ENCODE measurements at places on chromosomes 7 and 10.

GRCh38 chr10:89503652-89504370, 31.6 kb downstream of the SLC16A12 start:
- no peak for DNase-seq

DNA sequence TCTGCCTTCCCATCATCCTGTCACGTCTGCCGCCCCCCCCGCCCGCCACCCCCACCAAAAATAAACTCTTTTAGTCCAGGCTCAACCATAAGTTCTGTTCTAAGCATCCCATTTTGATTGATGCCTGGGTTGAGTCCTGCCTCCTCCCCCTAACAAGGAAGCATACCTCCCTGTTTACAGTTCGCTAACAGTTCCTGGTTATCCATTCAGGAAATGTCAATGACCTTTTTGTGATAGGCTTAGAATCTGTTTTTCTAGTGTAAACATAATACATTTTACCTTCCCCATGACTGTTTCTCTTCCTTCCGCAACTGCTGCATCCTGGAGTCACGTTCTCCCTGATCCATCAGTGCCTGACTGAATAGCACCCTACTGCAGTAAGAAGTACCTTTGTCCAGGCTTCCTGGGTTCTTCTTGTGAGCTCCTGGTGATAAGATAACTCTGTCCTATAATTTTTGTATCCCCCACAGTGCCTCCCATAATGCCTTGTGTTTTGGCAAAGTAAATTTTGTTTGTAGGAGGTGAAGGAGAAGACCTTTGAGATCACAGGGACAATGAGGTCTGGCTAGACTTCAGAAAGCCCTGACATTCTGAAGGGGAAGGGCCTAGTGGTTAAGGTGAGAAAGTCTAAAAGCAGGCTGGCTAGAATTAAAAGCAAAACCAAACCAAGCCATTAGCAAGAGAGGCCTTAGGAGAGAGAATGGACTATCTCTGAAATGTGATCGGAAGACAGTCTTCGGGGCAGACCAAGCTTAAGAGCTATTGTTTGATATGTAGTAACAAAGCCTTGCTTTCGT, 7.3 kb downstream of the AGFG2 start:
- no peak for DNase-seq

DNA sequence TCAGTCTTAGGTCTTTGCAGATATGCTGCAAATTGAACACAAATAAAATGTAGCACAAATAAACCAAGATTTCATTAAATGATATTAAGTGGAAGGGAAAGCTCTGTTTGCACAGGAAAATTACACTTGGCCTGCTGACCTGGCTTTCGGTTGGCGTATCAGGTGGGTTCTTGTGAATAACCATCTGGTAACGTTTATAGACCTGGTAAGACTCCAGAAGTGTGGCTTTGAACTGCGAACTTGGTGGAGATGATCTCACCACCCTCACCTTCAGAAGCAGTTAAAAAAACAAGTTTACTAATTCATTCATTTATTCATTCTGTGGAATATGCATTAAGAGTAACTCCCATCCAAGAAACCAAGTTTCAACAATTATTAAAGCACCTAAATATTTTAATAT, 28.1 kb downstream of the ATE1 start:
- DNase-seq = no peak

- no peak for DNase-seq
Measured at GRCh38 chr10:101763141-101763846, 12.6 kb downstream of the FGF8 start.

DNA sequence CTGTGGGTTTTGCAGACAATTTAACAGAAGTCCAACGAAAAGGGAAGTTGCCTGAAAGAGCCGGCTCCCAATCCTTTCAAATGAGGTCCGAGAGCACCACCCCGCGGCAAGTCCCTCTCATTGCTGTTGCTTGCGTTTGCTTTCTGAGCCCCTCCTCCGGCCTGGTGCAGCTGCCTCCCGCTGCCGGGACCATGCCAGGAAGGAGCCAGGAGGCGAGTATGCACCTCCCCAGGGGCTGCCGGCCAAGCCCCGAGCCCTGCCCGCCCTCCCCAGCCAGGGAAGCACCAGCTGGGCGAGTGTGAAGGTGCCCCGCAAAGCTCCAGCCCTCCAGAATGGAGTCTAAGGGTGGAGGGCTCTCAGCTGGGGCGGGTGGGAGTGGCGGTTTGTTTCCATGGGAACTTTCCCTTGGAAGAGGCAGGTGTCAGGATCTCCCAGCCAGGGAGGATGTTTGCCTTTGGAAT, 25.8 kb upstream of the PPP2R2D start:
- DNase-seq = peak; percentile 83

DNA sequence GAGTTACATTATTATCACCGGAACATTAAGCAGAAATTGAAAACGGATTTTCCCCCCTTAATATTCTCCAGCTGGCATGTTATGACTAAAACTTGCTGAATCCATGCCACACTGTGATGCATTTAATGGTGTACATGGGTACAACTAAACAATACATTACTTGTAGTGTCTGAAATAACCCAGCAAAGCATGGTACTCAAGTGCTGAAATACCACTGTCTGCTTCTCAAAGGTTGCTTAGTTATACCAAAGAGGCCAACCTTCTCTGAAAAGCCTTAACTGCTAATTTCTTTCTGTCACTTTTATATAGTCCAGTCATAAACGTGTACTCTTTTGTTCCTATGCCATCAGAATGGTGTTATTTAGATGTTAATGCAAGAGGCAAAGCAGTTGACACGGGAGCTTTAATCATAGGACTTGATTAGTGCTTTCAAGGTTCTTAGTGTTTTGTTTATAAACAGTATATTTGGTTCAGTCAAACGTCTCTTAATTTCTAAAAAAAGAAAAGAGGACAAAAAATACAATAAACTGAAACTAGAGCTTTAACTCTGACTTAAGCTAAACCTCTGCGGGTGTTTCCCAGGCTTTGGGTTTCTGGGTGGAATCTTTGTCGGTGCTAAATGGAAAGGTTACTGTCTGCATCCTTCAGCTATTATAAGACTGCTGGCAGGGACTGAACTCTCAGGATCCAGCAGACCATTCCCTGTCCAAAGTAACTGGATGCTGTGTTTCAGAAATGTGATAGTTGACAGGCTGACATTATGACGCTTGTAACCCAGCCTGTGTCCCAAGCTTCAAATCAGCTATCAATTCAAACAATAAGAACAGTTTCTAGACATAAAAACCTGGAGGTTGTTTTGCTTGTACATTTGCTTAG, 202.6 kb downstream of the PPP1R3A start:
- no peak for DNase-seq

DNA sequence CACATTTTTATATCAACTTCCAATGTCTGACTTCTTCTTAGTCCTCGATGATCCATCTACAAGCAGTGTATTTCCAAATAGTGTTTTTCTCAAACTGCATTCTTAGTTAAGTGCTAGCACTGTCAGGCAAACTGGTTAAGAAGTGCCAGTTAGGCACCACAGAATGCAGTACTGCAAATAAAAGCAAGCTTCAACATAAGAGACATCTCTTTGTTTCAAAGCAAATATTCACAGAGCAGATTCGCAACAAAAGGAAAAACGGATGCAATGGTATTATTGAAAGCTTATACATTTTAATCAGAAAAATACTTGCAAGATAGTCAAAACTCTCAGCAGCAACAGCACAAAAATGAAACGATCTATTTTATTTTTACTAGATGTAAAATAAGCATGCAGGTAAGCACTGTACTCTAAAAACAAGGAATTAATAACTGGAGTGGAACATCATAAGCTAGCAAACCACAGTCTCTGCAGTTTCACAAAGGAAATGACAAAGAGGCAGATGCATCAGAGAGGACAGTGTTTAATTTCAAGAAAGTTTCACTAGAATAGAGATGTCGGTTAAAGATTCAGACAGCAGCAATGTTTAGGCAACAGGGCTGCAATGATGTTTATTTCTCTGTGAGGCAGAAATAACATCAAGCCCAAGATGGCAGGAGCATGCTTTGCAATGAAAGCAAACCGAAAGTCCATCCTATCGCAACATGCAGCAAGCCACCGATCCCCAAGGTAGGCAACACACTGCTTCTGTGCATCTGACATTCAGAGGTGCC, 82.0 kb downstream of the FGFR2 start:
- DNase-seq = no peak

DNA sequence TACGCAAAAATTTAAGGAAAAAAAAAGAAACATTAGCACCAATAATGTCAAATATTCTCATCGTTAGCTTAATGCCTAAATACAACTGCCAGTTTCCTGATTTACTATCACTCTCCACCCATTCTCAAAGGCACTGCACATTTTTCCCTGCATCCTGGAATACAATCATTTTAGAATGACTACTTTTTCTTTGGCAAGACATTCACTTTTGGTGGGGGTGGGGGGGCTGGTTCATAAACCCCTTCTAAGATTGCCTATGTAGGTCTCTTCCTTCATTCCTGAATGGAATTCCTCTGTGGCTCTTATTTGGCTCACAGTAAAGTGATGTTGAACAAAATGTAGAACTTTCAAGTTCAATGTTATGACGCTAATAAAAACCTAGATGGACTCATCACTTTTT, 74.3 kb downstream of the RNLS start:
- no peak for DNase-seq

All from hematopoietic multipotent progenitor cell treated with erythropoietin and hydrocortisone succinate and interleukin-3 and kit ligand, for 8 days (in vitro differentiated cells).